ENCODE measurements at places on chromosomes 13 and 19.

- peak; percentile 81 for DNase-seq
These were observed 6.0 kb downstream of the TEKTIP1 start for GRCh38 chr19:3544742-3545668.

DNA sequence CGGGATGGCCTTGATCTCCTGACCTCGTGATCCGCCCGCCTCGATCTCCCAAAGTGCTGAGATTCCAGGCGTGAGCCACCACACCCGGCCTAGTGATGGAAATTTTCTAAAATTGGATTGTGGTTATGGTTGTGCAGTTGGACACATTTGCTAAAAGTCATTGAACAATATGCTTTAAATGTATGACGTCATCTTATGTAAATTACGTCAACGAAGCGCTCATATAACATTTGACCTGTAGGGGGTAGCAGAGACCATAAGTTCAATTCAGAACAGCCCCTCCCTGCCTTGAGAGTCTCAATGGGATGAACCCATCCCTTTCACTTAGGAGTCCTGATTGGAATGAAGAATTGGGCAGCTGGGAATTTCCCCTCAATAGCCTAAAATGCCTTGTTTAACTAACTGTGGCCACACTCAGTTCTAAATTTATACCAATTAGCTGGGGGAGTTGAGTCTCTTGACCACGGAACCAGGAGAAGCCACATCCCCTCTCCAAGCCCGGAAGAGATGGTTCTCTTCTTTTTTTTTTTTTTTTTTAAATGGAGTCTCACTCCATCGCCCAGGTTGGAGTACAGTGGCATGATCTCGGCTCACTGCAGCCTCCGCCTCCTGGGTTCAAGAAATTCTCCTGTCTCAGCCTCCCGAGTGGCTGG lies 15.2 kb upstream of the TLE6 start:
- peak; percentile 93 for DNase-seq

GRCh38 chr13:71327266-71327665 lies 539.7 kb downstream of the DACH1 start:
- DNase-seq = no peak

DNA sequence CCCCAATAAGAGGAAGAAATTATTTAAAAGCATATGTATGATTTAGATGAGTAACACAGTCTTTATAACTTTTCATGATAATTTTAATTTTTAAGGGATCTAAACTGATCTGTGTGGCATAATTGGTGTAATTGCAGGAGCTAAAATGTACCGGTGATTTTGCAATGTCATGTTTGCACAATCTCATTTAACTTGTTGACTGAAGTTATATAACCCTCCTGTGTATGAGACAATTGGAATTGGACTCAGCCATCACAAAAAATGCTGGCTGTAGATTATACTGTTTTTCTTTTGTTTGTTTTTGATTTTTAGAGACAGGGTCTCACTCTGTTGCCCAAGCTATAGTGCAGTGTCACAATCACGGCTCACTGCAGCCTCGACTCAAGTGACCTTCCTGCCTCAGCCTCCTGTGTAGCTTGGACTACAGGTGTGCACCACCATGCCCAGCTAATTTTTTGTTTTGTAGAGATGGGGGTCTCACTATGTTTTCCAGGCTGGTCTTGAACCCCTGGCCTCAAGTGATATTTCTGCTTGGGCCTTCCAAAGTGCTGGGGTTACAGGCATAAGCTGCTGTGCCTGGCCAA lies 26.1 kb downstream of the FGF9 start:
- no peak for DNase-seq

DNA sequence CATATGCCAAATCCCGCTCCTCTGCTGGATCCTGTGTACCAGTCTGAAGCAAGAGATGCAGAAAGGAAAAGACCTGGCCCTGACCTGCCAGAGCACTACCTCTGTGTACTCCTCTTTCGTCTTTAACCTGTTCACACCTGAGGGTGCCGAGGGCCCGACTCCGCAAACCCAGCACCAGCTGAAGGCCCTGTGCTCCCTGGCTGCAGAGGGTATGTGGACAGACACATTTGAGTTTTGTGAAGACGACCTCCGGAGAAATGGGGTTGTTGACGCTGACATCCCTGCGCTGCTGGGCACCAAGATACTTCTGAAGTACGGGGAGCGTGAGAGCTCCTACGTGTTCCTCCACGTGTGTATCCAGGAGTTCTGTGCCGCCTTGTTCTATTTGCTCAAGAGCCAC lies 22.1 kb downstream of the NLRP4 start:
- no peak for DNase-seq

GRCh38 chr13:27440408-27440807 lies 10.0 kb downstream of the MTIF3 start:
- DNase-seq = no peak

GRCh38 chr19:9054765-9055164 lies 32.1 kb upstream of the OR1M1 start:
- peak; percentile 71 for DNase-seq

DNA sequence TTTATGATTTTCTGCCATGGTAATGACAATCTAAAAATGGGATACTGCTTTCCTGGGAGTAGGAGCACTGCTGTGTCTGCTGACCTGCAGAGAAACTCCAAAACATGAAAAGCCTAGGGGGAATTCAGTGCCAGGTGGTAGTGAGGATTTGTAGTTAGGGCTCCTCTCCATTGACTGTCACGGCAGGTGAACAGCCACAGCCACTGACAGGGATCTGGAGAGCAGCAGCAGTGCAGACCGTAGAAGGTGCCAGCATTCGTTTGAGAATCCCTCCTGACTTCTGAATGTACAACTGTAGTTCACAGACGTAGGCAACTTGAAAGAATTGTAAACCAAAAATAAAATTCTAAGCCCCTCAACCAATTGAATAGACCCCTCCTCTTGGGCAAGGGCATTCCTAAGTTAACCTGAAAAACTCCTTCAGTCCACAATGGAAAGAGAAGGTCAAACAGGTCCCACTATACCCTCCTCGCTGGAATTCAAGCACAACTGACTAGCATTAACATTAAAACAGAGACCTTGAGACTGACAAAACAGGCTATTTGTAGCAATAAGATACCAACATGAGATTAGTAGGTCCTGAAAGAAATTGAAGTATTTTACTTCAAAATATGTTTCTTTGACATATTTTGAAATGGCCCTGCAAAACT lies 1328.8 kb downstream of the OLFM4 start:
- DNase-seq = no peak

All from kidney (tissue), 22 donors.